ENCODE measurements at places on chromosomes 12 and 14.

- no peak for DNase-seq
Observed at GRCh38 chr12:111532751-111533150, 66.4 kb downstream of the ATXN2 start.

- no peak for DNase-seq
Observed at GRCh38 chr14:54349713-54350112, 47.1 kb upstream of the CDKN3 start.

GRCh38 chr14:95221531-95221930 is 64.2 kb upstream of the DICER1 start:
- DNase-seq, result no peak

DNA sequence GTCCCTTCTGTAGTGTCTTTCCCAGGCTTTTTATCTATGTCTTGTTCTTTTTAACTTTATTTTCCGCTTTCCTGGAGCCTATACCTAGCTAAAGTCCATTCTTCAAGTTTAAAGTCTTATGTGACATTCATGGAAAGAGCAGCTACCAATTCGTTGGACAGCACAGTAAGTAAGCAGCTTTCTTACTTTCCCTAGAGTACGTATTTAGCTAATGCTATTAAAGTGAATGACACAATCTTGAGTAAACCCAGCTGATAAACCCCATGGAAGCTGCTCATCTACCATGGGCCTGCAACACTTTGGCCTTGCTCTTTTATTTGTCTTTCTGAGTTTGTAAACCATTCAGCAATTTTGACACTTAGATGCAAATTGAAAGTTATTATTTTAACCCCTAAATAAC is 30.0 kb downstream of the ALX1 start:
- no peak for DNase-seq

DNA sequence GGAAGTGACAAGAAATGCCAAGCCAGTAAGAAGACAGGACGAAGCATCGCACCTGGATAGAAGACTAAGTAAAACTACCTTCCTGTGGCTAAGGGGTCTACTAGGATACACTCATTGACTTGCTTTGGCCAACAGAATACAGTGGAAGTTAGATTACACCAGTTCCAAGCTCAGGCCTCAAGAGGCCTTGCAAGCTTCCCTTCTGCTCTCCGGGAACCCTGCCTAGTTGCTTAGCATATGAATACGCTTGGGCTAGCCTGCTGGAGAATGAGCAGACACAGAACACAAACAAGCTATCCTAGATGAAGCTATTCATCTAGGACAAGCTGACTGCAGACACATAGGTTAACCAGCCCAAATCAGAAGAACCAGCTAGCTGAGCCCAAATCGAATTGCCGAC is 97.0 kb downstream of the DPF3 start:
- no peak for DNase-seq

GRCh38 chr14:78978896-78979295 is 808.7 kb downstream of the NRXN3 start:
- no peak for DNase-seq

DNA sequence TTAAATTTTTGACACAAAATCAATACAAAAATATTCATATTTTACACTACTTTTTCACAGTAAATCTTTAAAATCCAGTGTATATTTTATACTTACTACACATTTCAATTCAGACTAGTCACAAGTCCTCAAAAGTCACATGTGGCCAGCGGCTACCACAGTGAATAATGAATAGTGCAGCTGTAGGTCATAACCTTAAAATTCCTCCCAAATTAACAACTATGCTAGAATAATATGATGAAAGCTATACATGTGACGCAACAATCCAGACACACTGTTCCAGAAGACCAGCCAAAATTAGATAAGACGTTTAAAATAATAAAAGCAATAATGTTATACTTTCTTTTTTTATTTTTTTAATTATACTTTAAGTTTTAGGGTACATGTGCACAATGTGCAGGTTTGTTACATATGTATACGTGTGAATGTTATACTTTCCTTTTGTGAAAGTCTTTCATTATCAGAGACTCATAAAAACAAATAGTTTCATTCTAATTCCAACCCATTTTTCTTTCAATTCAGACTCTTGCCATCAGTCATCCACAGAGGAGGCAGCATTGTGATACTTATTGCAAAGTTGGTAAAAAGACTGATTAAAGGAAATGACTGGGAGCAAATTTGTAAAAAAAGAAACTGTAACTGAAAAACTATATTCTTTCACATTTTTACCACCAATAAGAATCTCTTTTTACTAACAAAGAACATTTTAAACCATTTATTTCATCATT is 67.0 kb downstream of the C2CD5 start:
- peak; percentile 94 for DNase-seq

DNA sequence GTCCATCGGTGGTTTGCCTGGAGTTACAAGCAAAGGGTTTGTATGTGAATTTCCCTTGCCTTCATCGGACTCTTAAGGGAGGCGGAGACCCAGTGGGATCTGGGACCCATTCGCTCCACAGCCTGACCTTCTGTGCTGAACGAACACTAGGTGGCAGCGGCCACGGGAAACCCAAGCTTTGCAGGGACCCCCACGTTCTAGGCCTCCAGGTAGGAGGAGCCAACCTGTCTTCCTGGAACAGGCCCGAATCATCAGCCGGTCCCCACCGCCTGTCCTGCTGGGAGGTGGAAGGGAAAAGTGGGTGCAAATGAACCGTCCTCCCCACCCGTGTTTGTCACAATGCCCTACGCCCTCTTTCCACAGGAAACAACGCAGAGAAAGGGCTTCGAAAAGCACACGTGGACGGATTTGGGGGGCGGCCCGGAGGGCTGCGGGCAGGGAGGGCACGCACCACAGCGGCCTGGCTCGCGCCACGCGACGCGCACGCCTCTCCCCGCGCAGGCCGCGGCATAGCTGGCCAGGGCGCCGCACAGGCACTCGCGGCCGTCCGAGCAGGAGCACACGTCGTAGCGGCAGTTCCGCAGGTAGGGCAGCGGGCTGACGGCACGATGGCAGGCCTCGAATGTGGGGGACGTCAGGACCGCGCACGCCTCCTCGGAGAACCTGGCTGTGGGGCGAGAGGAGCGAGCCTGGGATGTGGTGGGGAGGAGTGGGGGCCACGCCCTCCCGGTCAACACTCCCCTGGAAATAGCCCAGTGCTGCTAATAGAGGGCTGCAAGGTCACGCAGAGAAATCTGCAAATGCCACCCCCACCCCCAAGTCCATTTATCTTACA is 67.8 kb downstream of the VWF start:
- DNase-seq, result no peak

- DNase-seq, result no peak
Observed at GRCh38 chr12:9327320-9327719, 119.1 kb upstream of the PZP start.

DNA sequence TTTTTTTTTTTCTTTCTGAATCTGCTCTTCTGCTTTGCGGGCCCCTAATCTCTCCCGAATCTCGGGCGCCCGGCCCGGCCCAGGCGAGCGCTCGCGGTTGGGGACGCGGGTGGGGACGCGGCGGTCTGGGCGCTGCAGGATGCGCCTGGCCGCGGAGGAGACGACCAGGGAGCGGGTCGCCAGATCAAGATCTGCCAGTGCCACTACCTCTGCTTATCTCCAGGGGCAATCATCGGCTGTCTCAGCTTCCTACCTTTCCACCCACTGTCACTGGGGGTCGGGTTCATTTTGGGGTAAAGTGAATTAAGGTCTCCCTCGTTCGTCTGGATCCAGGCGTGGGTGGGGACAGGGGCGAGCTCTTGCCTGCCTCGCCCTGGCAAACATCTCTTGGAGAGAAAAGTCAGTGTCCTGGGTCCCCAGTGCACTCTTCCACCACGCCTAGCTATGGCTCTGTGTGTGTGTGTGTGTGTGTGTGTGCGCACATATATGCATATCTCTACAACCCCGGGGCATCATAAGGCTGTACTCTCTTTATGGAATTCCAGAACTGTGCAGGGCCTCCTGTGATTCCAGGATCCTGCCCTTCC is 422.3 kb downstream of the VRK1 start:
- DNase-seq, result no peak

- no peak for DNase-seq
Observed at GRCh38 chr12:122866379-122866778, 29.5 kb downstream of the VPS37B start.

DNA sequence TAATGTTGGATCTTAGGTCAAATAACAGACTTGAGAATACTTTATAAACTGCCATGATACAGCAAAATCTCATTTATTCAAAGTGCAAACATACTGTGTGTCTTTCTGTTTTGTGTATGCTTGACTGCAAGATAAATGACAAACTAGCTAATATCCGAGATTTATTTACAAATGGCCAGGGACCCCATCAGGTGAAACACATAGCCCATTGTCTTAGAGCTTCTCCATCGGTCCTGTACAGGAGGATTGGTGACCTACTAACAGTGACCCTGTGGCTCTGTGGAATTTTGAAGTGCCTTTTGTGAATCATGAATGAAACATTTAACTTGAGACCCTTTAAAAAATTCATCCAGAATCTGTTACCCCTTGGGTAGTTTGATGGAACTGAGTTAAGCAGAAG is 27.1 kb downstream of the SLC25A29 start:
- DNase-seq, result no peak

DNA sequence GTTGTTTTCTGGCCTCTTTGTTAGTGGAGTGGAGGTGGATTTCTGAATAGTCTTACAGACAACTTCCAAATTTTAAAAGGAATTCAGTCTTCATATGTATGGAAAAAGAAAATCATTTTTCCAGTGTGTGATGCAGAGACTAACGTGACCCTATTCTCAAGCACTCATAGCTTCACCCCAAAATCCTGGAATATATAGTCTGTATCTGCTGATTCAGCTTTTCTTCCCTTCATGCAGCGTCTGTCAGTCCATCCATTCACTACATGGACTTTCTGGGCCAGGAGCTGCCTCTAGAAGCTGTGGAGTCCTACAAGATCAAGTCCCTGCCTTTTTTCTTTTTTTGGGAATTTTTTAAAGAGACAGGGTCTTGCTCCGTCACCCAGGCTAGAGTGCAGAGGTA is 23.8 kb downstream of the KLC1 start:
- no peak for DNase-seq

DNA sequence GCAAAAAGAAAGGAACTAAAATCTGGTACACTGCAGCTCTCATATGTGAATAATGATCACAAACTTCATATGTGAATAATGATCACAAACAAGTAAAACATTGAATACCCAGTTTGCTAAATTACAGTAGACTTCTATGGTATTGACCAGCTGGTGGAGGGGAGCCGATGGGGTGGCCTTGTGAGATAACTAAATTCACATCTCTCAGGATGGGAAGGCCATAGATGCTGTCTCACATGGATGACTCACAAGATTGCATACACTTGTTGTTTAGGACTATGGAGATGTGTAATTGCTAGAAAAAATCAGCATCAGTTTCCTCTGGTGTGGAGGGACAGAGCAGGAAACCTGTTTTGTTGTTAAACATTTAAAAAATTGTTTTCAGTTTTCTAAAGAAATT is 49.2 kb downstream of the ACACB start:
- DNase-seq, result peak; percentile 34

- DNase-seq, result no peak
Observed at GRCh38 chr12:52543985-52544883, 8.7 kb downstream of the KRT71 start.

DNA sequence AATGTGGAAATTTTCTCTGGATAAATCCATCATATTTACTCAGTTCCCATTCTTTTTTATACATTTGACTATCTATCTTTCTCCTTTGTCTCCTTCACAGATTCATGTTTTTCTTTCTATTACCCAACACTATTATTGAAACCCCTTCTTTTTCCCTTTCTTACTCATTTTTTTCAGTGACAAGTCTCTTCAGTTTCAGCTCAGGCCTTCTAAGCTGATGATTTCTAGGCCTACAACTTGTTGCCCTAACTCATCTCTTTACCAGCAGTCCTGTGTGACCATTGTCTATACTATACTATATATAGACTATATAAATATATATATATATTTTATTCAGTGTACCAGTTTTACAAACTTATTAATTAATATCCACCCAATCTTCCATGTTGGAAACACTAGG is 31.8 kb downstream of the SLC16A7 start:
- no peak for DNase-seq

DNA sequence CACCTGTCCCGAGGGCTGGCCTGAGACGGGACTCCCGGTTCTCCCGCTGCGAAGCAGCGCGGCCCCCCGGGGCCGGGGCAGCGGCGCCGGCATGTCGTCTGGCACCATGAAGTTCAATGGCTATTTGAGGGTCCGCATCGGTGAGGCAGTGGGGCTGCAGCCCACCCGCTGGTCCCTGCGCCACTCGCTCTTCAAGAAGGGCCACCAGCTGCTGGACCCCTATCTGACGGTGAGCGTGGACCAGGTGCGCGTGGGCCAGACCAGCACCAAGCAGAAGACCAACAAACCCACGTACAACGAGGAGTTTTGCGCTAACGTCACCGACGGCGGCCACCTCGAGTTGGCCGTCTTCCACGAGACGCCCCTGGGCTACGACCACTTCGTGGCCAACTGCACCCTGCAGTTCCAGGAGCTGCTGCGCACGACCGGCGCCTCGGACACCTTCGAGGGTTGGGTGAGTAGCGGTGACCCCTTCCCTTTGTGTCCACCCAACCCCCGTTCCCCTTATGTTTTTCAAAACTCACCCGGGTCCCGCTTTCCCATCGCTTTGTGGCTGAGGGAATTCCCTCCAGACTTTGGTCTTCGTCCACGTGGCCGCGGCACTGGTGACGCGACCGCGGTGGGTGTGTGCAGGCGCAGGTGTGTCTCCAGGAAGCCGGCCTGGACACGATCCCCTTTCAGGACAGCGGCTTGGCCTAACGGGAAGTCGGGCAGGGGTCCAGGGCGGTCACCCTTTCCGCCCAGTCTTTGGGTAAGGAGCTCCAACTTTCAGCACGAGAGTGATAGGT is 826 bp downstream of the PRKCH start:
- no peak for DNase-seq

DNA sequence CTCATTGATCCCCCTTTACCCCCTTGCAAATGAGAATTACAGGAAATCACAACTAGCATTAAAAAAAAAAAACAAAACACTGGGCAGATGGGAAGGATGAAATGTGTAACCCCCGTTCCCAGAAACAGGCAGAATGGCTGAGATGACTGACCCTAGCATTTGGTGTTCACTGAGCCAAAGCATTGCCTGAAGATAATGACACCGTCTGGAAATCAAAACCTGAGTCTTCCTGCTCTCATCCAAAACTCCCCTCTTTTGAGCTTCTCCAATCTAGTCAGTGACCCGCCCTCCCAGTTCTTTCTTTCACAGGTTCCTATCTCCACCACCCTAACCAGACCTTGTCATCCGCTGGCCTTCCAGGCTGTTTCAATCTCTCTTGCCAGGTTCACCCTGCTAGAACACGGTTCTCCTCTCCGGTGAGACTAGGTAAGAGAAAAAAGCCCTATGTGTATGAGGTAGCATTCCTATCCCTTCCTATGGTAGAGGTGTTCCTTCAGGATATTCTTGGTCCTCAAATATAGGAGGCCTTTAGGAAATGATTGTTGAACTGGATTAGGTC is 21.3 kb downstream of the SUSD6 start:
- DNase-seq, result no peak

- no peak for DNase-seq
Observed at GRCh38 chr14:78479127-78479780, 309.1 kb downstream of the NRXN3 start.
